ENCODE measurements at places on chromosomes 7 and 10. TPM values are rescaled to one million over a fixed set of nuclear protein-coding genes. Genes with fewer than 3 reads are reported as not detected.

DEPP1 gene
- total RNA-seq = 10.3 TPM

EIF5AL1 gene
- not detected for total RNA-seq

NUP205 gene
- 31.2 TPM for total RNA-seq

DNA sequence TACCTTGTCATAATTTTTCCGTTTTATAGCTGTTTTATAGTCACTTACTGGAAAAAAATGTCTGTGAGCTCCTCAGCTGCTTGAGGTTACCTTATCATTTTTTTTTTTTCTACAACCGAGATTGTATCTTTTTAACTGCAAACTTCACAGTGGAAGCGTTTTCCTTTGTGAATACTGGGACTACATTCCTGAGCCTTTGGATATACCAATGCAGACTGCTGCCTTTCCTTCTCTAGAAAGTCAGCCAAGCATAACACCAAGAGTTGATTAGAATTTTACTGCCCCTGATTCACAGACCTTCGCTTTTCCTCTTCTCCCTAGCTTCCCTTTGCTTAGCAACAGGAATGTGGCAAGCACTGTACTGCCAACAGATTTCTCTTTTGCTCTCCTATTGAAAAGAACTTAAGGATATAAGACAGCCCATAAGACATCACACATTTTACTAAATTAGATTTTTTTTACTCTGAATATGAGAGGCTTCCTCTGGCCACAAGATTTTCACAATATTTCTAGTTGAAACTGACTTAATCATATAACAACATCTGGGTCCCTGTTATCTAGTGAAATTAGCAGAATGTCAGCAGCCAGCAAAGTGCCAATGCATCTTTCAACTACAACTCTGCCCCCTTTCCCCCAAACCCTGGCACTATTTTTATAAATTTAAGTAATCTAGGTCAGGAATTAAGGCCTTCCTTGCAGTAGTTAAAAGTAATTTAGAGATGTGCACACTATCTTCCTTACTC is 170.6 kb downstream of the PRKG1 start:
- no peak for DNase-seq
- peaks cover 29% of the 10 kb centered on the region for H3K4me1 ChIP-seq
- H3K36me3 ChIP-seq = no peaks in the 10 kb centered on the region
- H3K4me3 ChIP-seq = peak overlapping the region; percentile 42
- peak overlapping the region; percentile 82 for H3K27ac ChIP-seq
- H3K27me3 ChIP-seq = no peaks in the 10 kb centered on the region

MMRN2 gene
- 0.57 TPM for total RNA-seq

SUN3 gene
- total RNA-seq = not detected

GRCh38 chr10:12973149-12973718 is 28.3 kb downstream of the CCDC3 start:
- H3K4me1 ChIP-seq = peaks cover 25% of the 10 kb centered on the region
- peaks cover 3% of the 10 kb centered on the region for H3K36me3 ChIP-seq
- no peak overlapping the region for H3K27ac ChIP-seq
- DNase-seq = no peak

GRCh38 chr7:42400961-42401360 is 164.0 kb upstream of the GLI3 start:
- peaks cover 9% of the 10 kb centered on the region for H3K27me3 ChIP-seq
- H3K4me1 ChIP-seq = peaks cover 7% of the 10 kb centered on the region
- no peak for DNase-seq
- H3K36me3 ChIP-seq = no peaks in the 10 kb centered on the region
- no peak overlapping the region for H3K27ac ChIP-seq

FAM149B1 gene
- 21.4 TPM for total RNA-seq

GRCh38 chr10:99569961-99570360 is 37.2 kb downstream of the NKX2-3 start:
- peaks cover 40% of the 10 kb centered on the region for H3K27me3 ChIP-seq
- no peak for DNase-seq
- H3K27ac ChIP-seq = no peak overlapping the region
- H3K36me3 ChIP-seq = no peaks in the 10 kb centered on the region
- H3K4me1 ChIP-seq = no peaks in the 10 kb centered on the region

FOXI2 gene
- total RNA-seq = not detected

DNA sequence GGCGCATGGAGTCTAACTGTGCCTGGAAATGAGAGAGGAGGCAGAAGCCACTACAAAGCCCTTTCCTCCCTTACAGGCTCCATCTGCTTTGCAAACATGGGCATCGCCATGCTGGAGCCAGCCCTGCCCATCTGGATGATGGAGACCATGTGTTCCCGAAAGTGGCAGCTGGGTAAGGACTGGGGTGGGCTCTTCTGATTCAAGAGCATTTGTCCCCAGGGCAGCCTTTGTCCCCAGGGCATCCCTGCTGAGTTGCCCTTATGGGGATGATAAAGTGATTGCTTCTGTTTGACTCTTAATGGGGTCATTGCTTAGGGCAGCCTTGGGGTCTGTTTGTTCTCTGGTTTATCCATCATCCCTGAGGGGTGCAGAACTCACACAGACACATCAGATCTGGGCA is 16.8 kb downstream of the SLC18A2 start:
- H3K27ac ChIP-seq = no peak overlapping the region
- no peak overlapping the region for H3K4me3 ChIP-seq
- peak; percentile 42 for DNase-seq
- no peaks in the 10 kb centered on the region for H3K36me3 ChIP-seq
- H3K27me3 ChIP-seq = peaks cover 44% of the 10 kb centered on the region

RADIL gene
- total RNA-seq = 3.4 TPM

DNA sequence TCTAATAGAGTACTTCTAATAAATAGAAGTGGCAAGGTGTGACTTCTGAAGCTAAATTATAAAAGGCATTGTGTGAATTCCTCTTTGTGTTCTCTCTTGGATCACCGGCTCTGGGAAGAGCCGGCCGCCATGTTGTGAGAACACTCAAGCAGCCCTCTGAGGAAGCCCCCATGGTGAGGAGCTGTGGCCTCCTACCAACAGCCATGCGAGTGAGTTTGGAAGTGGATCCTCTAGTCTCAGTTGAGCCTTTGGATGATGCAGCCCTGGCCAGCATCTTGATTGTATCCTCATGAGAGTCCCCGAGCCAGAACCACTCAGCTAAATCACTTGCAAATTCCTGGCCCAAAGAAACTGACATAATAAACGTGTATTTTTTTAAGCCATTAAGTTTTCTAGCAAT is 94.5 kb upstream of the CARD11 start:
- DNase-seq = no peak
- no peak overlapping the region for H3K4me3 ChIP-seq
- no peak overlapping the region for H3K27ac ChIP-seq
- H3K4me1 ChIP-seq = no peaks in the 10 kb centered on the region

GRCh38 chr10:33263453-33263852 is 71.0 kb downstream of the NRP1 start:
- H3K4me1 ChIP-seq = peaks cover 73% of the 10 kb centered on the region
- peak overlapping the region; percentile 97 for H3K27ac ChIP-seq
- H3K4me3 ChIP-seq = peak overlapping the region; percentile 19
- peaks cover 49% of the 10 kb centered on the region for H3K36me3 ChIP-seq
- DNase-seq = no peak
- H3K27me3 ChIP-seq = no peaks in the 10 kb centered on the region

DNA sequence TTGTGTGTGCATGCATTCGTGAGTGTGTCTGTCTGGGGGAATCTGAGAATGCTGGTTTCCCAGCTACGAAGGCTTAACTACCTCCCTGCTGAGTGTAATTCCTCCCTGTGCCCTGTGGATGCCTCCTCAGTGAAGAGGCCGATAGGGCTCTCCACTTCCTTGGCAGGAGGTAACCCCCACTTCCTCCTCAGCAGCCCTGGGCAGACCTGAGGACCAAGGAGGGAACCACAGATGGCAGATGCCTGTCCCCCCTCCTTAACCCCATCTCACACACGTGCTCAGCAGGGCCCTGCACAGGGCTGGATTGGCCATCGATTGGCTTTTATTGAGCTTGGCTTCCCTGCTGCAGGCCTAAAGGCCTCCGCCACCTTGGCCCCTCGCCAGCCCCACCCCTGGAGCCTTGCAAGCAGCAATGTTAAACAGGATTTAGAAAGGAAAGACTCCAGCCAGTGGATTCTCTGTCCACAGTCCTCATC is 45.6 kb upstream of the LRRC4 start:
- peaks cover 6% of the 10 kb centered on the region for H3K36me3 ChIP-seq
- no peak overlapping the region for H3K4me3 ChIP-seq
- no peak for DNase-seq

NXPH1 gene
- total RNA-seq = not detected

GRCh38 chr7:51316262-51316665 is 345 bp downstream of the COBL start:
- peaks cover 66% of the 10 kb centered on the region for H3K27me3 ChIP-seq
- H3K4me1 ChIP-seq = peaks cover 12% of the 10 kb centered on the region
- no peak for DNase-seq

DNA sequence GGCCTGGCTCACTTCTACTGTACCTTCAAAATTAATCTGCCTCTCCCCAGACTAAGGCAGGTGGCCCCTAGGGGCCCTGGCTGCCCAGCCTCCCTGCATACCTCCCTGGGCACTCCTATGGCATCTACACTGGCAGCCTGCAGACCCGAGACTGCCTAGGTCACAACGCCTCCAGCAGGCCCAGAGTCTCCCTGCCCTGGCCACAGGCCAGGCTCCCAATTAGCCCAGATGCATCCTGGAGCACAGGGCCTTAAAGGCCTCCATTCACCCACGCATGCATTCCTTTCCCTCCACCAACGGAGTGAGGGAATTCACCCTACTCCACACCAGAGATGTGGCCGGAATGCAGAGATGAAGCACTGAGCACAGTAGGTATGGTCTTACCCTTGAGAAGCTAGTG is 1.9 kb downstream of the CHAT start:
- H3K27ac ChIP-seq = no peak overlapping the region
- H3K36me3 ChIP-seq = peaks cover 4% of the 10 kb centered on the region
- DNase-seq = no peak
- H3K4me1 ChIP-seq = peaks cover 11% of the 10 kb centered on the region
- H3K27me3 ChIP-seq = peaks cover 82% of the 10 kb centered on the region
- no peak overlapping the region for H3K4me3 ChIP-seq

RAPGEF5 gene
- 0.21 TPM for total RNA-seq

GRCh38 chr7:105157278-105157677 is 143.3 kb downstream of the KMT2E start:
- no peaks in the 10 kb centered on the region for H3K4me1 ChIP-seq
- H3K36me3 ChIP-seq = peaks cover 24% of the 10 kb centered on the region
- no peak for DNase-seq
- no peak overlapping the region for H3K4me3 ChIP-seq
- H3K27me3 ChIP-seq = no peaks in the 10 kb centered on the region

SPDYE2 gene
- not detected for total RNA-seq
